ENCODE measurements at places on chromosomes 1 and 21.
A peak's percentile ranks its signal among the peaks of the same experiment; 100 is the strongest.

- no peak for DNase-seq
Measured at GRCh38 chr1:175563236-175563895, 180.0 kb downstream of the TNR start.

- no peak for DNase-seq
Measured at GRCh38 chr1:65952696-65953095, 160.0 kb downstream of the PDE4B start.

- DNase-seq, result no peak
Measured at GRCh38 chr1:210523830-210524229, 195.1 kb downstream of the HHAT start.

DNA sequence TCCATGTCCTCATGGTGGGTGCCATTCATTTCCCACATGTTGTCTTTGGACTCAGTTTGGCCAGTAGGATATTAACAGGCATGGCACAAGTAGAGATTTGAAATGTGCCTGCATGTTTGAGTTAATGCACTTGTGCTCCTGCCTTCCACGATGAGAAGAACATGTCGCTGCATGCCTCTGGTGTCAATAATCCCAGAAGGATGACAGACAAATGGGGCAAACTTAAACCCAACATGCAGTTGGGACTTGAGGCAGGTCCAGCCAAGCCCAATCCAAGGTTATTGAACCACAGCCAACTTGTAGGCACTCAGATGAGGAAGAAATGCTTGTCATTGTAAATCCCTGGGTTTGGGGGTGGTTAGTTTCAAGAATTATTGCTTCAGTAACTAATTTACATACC lies 174.6 kb downstream of the TRIM33 start:
- no peak for DNase-seq

- no peak for DNase-seq
Measured at GRCh38 chr1:150798525-150798924, 9.5 kb downstream of the CTSK start.

DNA sequence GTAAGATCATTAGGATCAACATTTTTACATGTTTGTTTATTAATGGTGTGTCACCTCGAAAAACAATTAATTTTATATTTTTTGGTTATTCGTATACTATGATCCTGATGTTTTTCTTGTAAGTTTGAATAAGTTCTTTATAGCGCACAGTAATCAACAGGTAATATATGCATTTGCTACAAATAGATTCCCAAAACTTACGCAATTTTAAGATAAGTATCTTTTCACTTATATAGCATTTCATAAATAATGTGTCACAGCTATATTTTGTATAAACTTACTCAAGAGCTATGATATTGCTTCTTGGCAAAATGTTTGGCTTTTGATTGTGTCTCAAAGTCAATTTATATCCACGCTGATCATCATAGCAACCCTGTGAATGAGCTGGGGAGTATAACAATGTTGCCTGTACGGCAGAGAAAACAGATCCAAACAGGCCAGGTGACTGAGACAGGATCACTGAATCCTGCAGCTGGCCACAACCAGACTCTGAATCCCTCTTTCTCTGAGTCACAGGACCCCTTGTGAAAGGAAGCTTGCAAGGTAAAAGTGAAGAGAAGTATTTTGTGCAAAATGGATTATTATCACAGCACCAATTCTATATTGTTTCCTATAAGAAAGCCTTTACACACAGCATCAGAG lies 48.6 kb downstream of the GNG12 start:
- DNase-seq, result no peak

GRCh38 chr1:172960019-172960418 lies 90.7 kb downstream of the TNFSF18 start:
- DNase-seq, result no peak

- DNase-seq, result no peak
Measured at GRCh38 chr1:24903955-24904730, 25.9 kb downstream of the RUNX3 start.

GRCh38 chr21:36535618-36536241 lies 55.8 kb upstream of the CLDN14 start:
- DNase-seq, result no peak

DNA sequence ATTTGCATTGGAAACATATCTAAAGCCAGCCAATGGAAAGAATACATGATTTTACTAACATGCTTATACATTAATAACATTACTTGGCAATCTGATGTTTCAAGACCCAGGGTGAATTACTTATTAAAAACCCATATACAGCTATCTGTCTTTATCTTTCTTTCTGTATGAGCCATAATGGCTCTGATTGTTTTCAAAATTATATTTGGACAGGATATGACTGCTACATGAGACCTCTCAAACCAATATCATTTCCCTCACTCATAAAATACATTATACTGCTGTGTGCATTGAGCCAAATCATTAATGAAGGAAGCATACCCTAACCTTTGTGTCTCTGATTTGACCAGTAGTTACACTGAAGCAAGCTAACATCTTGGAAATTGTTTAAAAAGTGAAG lies 205.9 kb upstream of the DPYD start:
- no peak for DNase-seq

- DNase-seq, result no peak
Measured at GRCh38 chr1:212699104-212699624, 476 bp downstream of the BATF3 start.

- no peak for DNase-seq
Measured at GRCh38 chr1:240503558-240503957, 108.4 kb downstream of the GREM2 start.

DNA sequence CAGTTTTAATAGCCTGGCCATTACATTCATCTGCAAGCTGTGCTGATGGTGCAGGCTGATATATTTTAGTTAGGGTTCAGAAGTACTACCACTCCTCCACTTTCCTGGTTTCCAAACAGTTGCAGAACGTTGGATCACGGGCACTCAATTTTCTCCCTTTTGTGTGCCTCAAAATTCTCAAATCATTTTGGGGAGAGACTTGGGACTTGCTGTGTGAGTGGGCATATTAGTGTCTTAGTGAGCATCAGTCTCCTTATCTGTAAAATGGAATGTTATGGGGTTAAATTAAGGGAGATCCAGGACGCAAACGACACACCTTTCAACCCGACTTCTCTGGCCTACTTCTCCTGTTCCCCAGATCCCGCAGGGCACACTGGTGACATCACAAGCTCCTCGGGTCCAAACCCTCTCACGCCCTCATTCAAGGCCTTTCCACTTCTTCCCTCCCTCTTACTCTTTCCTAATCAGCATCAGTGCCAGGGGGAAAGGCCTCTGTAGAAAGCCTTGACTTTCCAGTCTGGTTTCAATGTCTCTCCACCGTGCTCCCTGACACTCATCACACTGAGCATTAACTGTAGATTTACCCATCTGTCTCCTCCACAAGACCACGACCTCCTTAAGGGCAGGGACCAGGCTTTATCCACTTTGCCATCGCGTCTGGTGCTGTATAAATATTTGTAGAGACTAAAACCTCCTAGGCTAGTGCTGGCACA lies 1.2 kb downstream of the PIGP start:
- DNase-seq, result no peak

- no peak for DNase-seq
Measured at GRCh38 chr1:113859478-113860175, 11.9 kb downstream of the PTPN22 start.

- peak; percentile 16 for DNase-seq
Measured at GRCh38 chr1:57307392-57308170, 116.3 kb downstream of the DAB1 start.

DNA sequence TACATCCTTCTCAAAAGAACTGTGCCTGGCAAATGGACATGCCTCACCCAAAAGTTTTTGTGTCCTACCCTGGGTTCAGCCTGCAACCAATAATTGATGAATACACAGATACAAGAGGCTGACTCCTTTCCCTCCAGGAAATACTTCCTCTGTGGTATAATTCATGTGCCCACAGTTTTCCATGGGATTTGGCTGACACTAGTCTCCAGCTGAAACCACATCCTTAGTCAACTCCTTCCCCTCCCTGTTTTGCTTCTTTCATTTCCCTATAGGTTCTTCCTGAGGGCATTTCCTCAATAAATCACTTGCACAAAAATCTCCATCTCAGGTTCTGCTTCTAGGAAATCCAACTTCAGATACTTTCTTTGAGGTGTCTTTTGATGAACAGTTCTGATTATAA lies 436.6 kb upstream of the C1orf87 start:
- no peak for DNase-seq

DNA sequence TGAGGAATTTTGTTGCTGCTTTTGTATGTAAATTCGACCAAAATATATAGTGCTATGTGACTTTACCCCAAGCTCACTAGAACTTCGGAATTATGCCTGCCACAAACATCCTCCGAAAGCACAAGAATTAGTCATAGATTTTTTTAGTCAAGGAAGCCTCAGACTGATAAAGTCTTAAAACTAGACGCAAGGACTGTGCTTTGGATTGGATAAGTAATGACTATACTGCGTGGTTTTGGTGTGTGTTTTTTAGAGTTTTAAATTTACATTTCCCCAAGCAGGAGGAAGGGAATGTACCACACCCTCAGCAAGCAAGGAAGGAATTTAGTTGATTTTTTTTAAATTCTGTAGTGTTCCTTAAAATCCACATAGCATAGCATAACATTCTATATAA lies 10.3 kb downstream of the WLS start:
- no peak for DNase-seq

GRCh38 chr1:233227930-233228465 lies 67.5 kb downstream of the PCNX2 start:
- DNase-seq, result no peak

GRCh38 chr21:45325206-45326168 lies 37.8 kb upstream of the POFUT2 start:
- no peak for DNase-seq

GRCh38 chr1:245166471-245166885 lies 11.7 kb downstream of the KIF26B start:
- no peak for DNase-seq

DNA sequence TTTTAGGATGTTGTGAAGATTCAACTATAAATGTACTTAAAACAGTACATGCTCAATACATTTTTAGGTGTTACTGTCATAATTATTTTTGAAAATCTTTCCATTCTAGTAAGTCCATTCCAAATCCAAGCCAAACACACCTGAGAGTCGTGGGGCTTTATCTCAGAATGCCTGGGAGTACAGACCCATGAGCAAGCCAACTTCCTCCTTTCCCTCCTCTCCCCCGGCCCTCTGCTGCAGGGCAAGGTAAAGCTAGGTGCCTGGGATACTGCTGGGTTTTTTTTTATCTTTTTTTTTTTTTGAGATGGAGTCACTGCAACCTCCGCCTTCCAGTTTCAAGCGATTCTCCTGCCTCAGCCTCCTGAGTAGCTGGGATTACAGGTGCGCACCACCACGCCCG lies 16.5 kb downstream of the TMEM51 start:
- DNase-seq, result no peak

Data from stimulated activated CD4-positive, alpha-beta T cell treated with anti-CD3 and anti-CD28 coated beads, TNF-alpha, amount 100 ng/mL, for 24 hours (primary cell).